ENCODE measurements at places on chromosomes 6 and 20.
A peak's percentile ranks its signal among the peaks of the same experiment; 100 is the strongest.

DNA sequence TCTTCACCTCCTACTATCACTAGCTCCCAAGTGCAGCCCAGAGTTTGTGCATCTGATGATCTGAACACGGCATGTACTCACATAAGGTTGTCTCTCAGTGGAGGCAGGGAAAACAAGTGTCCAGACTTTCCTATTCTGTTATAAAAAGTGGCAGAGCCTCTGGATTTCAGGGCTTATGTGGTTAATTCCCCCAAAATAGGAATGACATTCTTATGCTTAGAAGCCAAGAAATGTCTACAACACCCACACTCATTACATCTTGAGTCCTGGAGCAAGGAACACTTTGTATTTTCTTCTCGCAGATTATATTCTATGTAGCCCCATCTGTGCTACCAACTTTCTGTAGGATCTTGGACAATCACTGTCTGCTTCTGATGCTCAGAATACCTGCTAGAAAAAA is 13.5 kb upstream of the SEMG1 start:
- DNase-seq = no peak

GRCh38 chr6:10082385-10082784 is 332.5 kb downstream of the TFAP2A start:
- no peak for DNase-seq

DNA sequence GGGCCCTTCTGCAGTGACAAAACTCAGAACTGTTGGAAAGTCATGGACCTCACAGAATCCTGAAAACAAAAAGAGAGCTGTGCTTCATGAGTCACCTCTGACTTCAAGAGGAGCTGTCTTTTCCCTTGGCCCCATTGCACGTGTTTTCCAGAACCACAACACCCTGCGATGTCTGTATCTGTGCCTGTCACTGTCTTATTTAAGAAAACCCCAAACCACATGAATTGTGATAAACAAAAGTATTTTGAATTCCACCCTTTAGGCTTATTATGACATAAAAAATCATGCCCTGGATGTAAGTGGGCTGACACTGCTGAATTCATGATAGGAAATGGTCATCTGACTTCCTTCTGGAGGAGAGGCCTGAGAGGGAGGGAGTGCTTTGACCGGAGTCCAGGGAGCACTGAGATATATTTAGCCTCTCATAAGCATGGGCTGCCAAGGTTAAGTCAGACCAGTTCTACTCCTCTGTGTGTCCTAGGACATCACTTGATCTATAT is 96.4 kb upstream of the DUSP22 start:
- DNase-seq = peak; percentile 68

DNA sequence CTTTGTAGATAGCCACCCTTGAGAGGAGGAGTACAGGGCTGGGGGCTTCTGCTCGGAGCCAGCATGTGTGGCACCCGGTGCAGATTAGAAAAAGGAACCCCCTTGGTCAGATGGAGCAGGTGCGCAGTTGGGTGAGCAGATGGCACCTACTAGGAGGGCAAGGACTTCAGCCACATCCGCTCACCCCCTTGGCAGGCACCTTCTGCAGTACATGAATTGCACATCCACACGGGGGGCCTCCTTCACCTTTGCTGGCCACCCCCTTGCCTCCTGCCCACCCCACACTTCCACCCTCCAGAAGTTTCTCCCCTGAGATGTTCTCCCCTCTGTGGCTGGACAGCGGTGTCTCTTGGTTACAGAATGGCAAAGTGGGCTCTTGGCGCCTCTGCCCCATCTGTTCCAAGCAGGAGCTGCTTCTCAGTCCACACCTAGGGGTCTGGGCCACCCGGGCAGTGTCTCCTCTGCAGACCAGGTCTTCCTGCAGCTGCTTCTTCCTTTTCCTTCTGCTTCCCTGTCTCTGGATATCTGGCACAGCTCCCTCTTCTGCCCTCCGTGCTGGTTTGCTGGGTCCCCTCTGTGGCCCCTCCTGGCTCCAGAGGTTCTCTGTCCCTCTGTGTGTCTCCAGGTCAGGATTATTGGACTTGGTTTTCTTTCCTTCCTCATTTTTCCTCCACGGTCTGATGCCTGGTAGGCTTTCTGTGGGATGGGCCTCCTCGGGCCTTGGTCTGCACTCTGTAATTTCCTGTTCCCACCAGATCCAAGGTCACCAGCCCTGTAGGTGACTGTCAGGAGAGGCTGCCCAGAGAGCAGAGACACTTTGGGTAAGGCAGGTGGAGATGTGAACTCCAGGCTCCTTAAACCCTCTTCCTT is 4.1 kb downstream of the MDFI start:
- DNase-seq = no peak

DNA sequence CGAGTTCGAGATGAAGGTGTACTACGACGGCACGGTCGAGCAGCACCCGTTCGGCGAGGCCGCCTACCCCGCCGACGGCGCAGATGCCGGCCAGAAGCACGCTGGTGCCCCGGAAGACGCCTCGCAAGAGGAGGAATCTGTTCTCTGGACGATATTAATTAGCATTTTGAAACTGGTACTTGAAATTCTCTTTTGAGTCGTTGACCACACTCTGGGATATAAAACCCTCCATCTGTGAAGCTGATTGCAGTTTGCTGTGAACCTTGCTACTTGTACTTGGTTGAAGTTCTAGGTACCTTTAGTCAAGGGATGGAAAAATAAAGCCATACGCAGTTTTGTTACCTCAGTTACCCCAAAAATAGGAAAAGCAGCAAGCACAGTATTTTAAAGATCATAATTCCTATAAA is 917 bp downstream of the C6orf120 start:
- DNase-seq = no peak

DNA sequence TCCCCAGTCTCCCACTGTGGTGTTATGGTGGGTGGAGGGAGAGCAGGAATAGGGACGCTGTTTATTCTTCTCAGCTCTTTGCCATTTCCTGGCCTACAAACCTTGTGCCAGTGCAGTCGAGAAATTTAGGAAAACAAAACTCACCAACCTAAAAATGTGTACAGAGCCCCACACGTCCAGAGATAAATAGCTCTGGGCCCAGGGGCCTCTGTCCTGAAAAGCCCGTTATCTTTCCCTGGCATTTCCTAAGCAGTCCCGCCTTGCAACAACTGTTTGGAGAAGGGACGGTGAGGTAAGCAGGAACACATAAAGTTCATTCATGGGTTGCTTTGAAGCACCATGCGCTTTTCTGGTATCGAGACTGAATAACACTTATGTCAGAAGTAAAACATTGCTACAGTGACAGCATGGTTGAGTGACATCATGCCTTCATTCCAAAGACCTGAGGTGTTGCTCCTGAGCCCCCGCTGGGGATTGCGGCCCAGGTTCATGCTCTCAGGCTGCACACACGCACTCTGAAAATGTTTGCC is 80.1 kb upstream of the NXT1 start:
- no peak for DNase-seq

GRCh38 chr6:144350528-144350880 is 65.4 kb downstream of the UTRN start:
- no peak for DNase-seq

- no peak for DNase-seq
These were observed 7.7 kb downstream of the ADGRF1 start for GRCh38 chr6:47034421-47034820.

DNA sequence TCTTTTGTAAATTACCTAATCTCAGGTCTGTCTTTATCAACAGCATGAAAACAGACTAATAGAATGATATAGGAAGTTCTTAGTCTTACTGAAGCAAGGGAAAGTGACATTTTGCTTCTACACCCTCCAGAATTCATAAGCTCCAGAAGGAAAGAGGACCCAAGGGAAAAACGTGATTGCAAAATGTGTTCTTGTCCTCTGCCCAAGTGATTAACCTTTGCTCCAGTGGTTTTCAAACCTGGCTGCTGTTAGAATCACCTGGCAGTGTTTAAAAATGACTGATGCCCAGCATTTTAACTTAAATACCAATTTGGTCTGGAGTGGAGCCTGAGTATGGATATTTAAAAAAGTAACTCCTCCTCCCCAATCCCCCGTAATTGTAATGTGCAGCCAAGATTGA is 191.4 kb downstream of the SLC16A10 start:
- DNase-seq = no peak

DNA sequence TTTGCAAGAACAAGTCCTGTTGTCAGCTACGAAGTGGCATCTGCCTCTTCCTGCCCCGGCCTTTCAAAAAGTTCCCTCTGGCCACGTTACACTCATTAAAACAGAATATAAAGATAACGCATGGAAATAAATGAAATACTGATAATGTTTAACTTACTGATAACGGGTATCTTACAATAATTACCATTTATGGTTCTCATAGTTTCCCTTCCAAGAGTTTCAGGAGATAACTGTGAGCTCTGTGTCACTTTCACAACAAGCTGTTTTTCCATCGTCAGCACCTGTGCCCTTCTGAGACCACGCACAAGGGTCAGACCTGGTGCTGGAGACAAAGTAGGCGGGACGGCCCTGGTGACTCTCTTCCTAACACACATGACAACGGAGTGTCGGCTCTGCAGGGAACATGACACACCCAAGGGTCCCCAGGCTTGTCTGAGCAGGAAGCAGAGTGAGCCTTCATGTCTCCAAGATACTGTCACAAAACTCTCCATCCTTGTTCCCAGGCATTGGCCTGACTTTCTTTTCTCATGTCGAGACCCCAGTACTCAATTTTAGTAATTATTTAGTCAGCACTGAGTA is 86.2 kb upstream of the THBS2 start:
- no peak for DNase-seq

- no peak for DNase-seq
These were observed 5.0 kb upstream of the BANF2 start for GRCh38 chr20:17694767-17695166.

DNA sequence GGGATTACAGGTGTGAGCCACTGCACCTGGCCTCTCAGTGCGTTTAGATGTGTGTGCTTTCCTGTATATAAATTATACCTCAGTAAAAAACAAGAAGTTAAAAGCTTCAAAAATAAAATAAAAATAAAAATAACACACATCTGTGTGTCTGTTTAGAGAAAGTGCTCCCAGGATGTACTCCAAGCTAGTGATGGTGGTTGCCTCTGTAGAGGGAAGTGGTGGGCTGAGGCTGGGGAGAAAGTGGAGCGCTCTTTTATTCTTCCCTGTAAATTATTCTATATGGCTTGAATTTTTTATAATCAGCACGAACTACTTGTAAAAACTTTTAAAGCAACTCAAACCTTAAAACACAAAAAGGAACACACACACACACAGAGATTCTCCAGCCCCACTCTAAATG is 29.0 kb downstream of the PTGIS start:
- DNase-seq = no peak

- DNase-seq = no peak
These were observed 88.0 kb upstream of the ADGRF1 start for GRCh38 chr6:47130086-47130485.

- DNase-seq = no peak
These were observed 1.6 kb downstream of the SLC24A3 start for GRCh38 chr20:19213946-19214490.

DNA sequence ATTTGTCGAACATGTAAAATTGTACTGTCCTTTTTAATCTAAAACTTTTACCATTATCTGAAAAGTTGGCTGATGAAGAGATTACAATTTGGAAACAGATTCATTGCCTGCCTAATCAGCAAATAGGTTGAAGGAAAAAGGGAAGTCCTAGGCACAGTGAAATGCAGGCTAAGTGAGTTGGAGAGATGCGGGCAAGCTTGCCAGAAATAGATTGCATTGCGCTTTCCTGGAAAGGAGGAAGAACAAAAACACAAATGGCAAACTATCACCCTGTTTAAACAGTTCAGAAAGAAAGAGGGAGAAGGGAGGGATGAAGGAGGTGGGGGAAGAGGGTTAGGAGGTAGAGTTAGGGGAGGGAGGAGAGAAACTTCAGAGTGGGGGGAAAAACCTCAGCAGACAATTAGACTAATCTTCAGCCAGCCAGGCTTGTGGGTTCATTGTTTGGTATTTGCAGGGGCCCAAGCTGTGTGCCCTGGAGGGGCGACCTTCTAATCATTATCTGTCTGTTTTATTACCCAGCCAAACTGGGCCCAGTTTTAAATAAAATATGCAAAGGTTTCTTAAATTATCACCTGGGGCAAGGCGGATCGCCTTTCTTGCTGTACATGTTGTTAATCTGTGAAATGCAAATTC is 465.2 kb downstream of the TFAP2B start:
- DNase-seq = no peak

GRCh38 chr6:168428863-168429262 is 12.1 kb upstream of the SMOC2 start:
- DNase-seq = no peak

DNA sequence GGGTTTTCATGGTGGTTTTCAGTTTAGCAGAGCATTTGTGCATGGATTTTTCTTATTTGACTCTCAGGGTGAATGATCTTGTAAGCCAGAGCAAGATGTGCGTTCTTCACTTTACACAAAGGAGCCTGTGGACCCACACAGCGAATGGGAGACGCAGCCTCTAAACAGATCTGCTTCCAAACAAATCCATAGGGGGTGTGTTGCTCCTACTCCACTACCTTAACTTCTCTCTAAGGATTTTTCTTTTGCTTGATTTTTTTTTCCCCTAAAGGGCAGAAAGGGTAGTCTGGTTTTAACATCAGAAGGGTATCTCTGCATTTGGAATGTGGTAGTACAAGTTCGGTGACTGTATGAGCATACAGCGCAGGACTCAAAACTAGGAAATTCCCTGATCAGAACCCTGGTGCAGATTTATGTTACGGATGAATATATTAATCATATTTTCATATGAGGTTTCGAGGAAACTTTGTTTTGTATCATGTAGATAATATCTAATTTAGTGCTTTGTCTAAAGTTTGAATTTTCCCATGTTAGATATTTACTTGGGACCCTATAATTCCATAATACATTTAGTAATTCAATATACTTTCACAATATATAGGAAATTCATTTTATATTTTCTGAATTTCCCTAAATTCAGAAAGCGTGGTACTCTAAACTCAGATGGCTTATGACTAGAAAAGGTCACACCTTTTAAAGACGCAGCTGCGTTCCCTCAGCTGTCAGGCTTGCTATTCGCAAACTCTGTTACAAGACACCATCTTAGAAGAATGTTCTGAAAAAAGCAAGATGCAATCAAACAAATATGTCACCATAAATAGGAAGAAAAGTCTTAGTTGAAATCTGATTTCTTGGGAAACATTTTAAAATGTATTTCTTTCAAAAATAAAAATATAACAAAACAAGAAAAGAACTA is 196.9 kb downstream of the TMEM242 start:
- DNase-seq = no peak

DNA sequence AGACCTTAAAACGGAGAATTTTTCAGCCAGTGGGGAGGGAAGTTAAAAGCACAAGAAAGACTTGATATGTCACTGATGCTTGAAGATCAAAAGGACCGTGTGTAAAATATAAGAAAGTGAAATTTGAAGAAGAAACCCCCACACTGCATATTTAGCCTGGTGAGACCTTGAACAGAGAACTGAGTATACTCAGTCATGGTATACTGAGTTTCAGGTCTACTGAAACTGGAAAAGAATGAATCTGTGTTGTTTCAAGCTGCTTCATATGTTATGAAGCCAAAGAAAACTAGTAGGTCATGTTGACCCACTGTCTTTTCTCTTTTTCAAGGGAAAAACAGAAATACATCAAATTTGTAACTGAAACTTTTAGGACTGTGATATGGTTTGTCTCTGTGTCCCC is 443.8 kb upstream of the GJE1 start:
- DNase-seq = no peak

GRCh38 chr20:32004963-32005362 is 5.3 kb upstream of the CCM2L start:
- no peak for DNase-seq

GRCh38 chr6:15513801-15514711 is 148.8 kb downstream of the DTNBP1 start:
- no peak for DNase-seq

GRCh38 chr6:89050697-89051096 is 29.9 kb upstream of the PNRC1 start:
- no peak for DNase-seq

- no peak for DNase-seq
These were observed 35.8 kb upstream of the YWHAB start for GRCh38 chr20:44849703-44850102.

GRCh38 chr20:2465100-2465499 is 5.5 kb downstream of the SNRPB start:
- no peak for DNase-seq

Measured in activated CD8-positive, alpha-beta memory T cell treated with anti-CD3 and anti-CD28 coated beads, Interleukin-2, amount 50 U/mL, for 4 hours (primary cell).